ENCODE measurements at places on chromosomes 5 and 9. TPM values are rescaled to one million over a fixed set of nuclear protein-coding genes. Genes with fewer than 3 reads are reported as not detected.

Gene ENHO
- not detected for total RNA-seq

Gene GZMA
- total RNA-seq, result 5.0 TPM

Gene TTC16
- total RNA-seq, result 1.6 TPM

Gene REEP2
- 0.33 TPM for total RNA-seq

Gene CCL27
- not detected for total RNA-seq

Gene RAB3C
- total RNA-seq, result not detected

Gene HTR1A
- not detected for total RNA-seq

Gene LHX6
- not detected for total RNA-seq

Gene FCHSD1
- total RNA-seq, result 86.8 TPM

Gene PCDHGA1
- total RNA-seq, result not detected

Gene SURF2
- 12.7 TPM for total RNA-seq

Gene IFNK
- not detected for total RNA-seq

Gene POU4F3
- 0.17 TPM for total RNA-seq

Gene CBY3
- total RNA-seq, result 0.64 TPM

Gene CLIC3
- total RNA-seq, result 2.8 TPM

Gene TMEM245
- 22.6 TPM for total RNA-seq

All from CD4-positive, alpha-beta T cell (primary cell).